Kidney capillary endothelial cell (primary cell): ENCODE measurements at places on chromosomes 1 and 21.

GRCh38 chr1:58621391-58621790, 44.3 kb upstream of the TACSTD2 start:
- DNase-seq: no peak

GRCh38 chr1:203041351-203041932, 15.2 kb downstream of the PPFIA4 start:
- no peak for DNase-seq

- DNase-seq: peak; percentile 98
These were observed 4.0 kb downstream of the S100A16 start for GRCh38 chr1:153608742-153609584.

GRCh38 chr1:10528066-10529014, 53.6 kb downstream of the PEX14 start:
- peak; percentile 87 for DNase-seq

- no peak for DNase-seq
These were observed 53.1 kb upstream of the USH2A start for GRCh38 chr1:216476341-216476740.

- DNase-seq: no peak
These were observed 52.7 kb downstream of the LDLRAD2 start for GRCh38 chr1:21864730-21865129.

- no peak for DNase-seq
These were observed 131.0 kb downstream of the DMRTA2 start for GRCh38 chr1:50292276-50292675.

DNA sequence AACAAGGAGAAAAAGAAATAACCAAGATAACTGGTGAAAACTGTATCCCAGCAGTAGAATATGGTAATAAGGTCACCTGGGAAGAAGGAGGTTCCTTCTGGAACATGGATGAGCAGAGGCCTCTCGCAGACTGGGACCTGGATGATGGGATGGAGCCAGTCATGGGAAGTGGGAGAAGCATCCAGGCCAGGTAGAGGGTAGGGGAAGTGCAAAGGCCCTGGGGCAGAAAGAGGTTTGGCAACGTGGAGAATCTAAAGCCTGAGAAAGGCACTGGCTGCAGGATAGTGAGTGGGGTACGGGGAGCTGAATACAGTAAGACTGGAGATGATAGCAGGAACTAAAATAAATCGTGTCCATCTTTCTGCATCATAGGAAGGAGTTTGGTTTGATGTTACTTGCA, 96.1 kb upstream of the VAMP3 start:
- no peak for DNase-seq

- no peak for DNase-seq
These were observed 90.4 kb downstream of the HHAT start for GRCh38 chr1:210418863-210419650.

DNA sequence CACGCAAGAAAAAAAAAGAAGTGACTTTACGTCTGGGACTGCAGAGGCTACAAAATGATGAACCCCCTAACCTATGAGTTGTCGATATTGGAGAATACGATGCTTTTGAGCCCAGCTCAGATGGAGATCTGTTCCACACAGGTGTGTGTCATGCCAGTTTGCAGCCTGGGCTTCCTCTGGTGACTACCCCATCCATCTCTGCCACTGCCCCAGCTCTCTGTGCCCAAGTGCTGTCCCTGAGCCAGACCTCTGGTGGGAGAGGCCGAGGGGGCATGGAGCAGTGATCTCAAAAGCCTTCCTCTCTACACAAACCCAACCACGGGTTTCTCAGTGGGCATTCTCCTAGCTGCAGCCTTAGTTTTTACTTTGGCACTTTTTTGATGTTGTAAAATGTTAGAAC, 141.0 kb downstream of the CLIC6 start:
- no peak for DNase-seq

GRCh38 chr21:44711327-44712202, at the start of gene TSPEAR:
Gene TSPEAR, minus strand, starts transcription at chr21:44711572. Its CDS starts 58 bp downstream, at chr21:44711514.
- DNase-seq: no peak

GRCh38 chr1:23421753-23422240, 2.8 kb downstream of the TCEA3 start:
- no peak for DNase-seq

GRCh38 chr1:61368876-61369275, 286.5 kb downstream of the NFIA start:
- no peak for DNase-seq

GRCh38 chr1:235013512-235013911, 115.1 kb downstream of the TOMM20 start:
- DNase-seq: no peak

GRCh38 chr1:51969038-51969705, 21.3 kb downstream of the RAB3B start:
- no peak for DNase-seq

GRCh38 chr21:25995278-25995677, 175.3 kb downstream of the APP start:
- no peak for DNase-seq

DNA sequence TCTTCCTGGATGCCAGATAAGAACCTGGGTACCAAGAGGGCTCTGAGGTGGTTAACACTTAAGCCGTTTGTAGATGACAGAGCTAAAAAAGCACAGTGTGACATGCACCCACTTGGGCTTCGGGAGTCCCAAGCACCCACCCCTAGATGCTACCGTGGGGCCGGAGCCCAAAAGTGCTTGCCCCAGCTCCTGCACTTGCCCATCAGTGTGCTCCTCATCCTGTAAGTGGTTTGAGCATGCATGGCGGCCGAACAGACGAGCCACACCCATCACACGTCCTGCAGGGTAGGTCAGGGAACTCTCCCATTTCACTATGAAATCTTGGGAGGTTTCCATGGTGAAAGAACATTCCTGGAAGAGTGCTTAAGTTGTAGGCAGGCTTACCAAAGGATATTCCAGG, 158.9 kb upstream of the TNR start:
- DNase-seq: no peak
